Hematopoietic multipotent progenitor cell treated with erythropoietin and hydrocortisone succinate and interleukin-3 and kit ligand, for 4 days (in vitro differentiated cells): ENCODE measurements at places on chromosomes 5 and 9.
A peak's percentile ranks its signal among the peaks of the same experiment; 100 is the strongest.

DNA sequence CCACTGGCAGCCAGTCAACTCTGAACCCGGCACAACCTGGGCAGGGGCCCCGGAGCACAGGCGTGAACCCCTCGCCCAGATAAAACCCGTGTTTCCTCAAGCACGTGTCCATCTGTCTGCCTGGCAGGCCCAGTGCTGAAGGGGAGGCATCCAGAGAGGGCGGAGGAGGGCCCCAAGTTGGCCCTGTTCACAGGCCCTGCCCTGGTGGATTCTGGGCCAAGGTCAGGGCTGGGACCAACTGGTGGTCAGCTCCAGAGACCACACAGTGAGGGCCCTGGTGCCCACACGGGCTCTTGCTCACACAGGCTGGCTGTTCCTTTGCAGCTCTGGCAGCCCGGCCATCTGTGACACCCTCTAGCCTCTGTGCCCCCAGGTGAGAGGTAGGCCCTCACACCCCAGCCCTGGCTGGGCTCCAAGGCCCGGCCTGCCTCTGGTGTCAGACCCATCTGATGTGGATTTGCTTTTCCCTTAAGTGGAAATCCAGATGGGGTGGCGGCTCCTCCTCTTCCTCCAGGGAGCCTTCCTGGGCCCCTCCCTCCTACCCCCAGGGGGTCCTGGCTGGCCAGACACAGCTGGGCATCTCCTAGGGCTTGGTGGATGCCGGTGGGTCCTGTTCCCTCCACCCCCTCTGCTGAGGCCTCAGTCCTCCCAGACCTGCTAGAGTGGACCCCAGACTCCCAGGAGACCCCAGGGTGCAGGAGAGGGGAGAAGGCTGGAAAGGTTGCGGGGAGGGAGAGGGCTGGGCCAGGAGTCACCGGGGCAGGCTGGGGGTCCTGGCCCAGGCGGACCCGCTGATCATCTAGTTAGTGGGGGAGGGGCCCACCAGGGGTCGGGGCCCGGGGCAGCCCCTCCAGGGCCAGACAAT, 525 bp upstream of the STPG3 start:
- no peak for DNase-seq

GRCh38 chr9:104882086-104882485, 45.9 kb downstream of the ABCA1 start:
- no peak for DNase-seq

DNA sequence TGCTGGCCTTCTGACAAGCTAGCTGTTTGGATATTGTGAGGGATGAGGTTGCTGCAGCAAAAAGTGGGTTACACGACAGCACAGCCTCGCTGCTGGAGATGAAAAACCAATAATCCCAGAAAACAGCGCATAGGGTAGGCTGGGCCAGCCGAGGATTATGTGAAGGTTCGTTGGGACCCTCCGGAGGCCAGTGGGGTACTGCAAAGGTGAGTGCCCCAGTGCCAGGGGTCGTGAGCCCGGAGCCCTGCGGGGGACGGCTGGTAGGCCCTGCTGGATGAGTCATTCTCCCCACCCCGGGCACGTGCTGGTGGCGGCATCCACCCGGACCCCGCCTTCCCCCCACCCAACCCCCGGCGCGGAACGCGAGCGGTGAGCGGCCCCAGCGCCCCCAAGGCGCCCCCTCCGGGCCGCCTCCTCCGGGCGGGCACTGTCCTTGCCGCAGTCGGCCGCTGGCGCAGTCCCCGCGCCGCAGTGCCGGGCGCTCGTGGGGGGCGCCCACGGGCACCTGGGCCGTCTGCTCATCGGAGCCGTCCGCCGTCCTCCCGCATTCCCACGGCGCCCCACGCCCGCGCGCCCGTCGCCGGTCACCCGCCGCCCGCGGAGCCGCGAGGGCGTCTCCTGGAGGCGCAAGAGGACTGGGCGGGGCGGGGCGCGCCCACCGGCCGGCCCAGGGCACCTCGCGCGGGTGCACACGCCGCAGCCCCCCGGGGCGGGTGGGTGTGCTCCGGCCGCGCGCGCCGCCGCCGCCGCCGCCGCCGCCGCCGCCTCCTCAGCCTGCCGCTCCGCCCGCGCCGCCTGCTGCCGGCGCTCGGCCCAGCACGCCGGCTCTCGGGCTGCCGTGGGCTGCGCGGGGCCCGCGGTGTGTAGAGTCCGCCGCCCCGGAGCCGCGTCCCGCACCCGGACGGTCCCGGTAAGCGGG, at the start of gene PHF24:
Gene PHF24, plus strand, starts transcription at position 794 of the 919 bp plus-strand sequence. CDS start 13,014 bp downstream, outside the sequence.
- DNase-seq: peak; percentile 46

- DNase-seq: no peak
Measured at GRCh38 chr9:134495881-134496412, 145.7 kb upstream of the COL5A1 start.

DNA sequence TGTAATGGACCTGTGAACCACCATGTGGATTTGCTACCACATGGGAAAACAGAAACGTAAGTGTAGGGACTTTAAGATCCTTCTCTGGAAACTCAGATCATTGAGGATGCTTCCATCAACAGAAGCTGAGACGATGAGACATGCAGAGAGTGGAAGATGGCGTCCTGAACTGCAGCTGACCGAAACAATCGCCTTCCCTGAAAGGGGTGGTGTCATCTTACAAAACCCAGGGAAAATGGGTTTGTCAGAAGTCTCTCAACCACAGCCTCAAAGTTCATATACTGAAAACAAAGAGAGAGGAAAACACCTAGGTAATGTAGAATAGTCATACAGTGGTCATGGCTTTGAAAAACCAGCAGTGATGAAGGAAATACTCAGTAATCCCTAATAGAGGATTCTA, 6.6 kb upstream of the PTPN3 start:
- DNase-seq: no peak

GRCh38 chr5:119312403-119312802, 43.4 kb upstream of the TNFAIP8 start:
- no peak for DNase-seq

DNA sequence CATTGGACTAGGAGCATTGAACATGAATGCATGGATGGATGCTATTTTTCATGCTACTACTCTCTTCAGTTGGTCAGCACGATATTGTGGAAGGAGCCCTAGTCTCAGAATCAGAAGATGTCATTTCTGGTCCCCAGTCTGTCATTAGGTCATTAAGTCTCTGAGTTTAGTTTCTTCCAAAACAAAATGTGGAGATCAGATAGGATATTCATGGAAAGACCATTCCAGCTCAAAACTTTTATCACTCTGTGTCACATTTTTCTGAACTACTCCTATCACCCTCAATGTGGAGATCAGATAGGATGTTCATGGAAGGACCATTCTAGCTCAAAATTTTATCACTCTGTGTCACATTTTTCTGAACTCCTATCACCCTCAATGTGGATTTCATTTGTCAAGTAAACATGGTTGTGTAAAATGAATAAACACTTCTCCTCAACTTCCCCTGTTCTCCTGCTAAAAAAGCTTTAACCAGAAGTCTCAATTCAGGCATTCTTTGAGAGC, 296.8 kb downstream of the MRPS30 start:
- peak; percentile 10 for DNase-seq

GRCh38 chr5:140546851-140547507, 483 bp upstream of the EIF4EBP3 start:
- DNase-seq: no peak

DNA sequence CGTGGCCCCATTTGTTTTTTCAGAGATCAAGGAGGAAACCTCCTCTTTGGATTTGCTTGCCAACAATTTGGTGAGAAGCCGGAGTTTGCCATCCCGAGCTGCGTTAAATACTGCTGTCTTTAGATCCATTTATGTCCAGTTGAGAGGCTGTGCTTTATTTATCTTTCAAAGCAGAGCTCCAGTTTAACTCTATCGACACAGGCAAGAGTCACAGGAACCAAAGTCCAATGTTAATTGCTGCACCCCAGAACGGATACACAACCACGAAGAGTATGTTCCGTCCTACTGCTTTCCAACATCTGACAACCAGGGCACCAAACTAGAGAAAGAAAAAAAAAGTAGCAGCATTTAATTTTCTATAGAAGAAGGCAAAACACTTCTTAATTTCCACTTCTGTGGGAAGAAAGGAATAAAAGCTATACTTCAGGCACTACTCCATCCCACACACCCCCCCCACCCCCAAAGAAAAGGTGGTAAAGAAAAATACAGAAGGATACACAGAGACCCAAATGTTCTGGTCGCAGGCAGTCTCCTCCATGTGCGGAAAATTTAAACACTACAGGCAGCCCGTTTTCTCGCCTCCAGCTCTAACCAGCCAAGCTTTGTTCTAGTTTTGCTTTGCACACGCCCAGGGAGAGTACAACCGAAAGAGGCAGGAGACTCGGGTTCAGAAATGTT, 1.1 kb downstream of the FEM1C start:
- DNase-seq: peak; percentile 15

DNA sequence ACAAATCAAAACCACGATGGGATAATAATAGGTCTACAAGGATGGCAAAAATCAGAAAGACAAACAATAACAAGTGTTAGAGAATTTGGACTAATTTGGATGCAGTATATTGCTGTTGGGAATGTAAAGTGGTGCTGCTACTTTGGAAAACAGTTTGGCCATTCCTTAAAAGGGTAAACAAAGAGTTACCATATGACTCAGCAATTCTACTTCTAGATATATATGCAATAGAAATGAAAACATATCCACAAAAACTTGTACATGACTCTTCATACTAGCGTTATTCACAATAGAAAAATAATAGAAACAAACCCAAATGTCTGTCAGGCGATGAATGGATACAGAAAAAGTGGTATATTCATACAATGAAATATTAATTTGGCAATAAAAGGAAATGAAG, 58.3 kb downstream of the JAK2 start:
- DNase-seq: no peak

DNA sequence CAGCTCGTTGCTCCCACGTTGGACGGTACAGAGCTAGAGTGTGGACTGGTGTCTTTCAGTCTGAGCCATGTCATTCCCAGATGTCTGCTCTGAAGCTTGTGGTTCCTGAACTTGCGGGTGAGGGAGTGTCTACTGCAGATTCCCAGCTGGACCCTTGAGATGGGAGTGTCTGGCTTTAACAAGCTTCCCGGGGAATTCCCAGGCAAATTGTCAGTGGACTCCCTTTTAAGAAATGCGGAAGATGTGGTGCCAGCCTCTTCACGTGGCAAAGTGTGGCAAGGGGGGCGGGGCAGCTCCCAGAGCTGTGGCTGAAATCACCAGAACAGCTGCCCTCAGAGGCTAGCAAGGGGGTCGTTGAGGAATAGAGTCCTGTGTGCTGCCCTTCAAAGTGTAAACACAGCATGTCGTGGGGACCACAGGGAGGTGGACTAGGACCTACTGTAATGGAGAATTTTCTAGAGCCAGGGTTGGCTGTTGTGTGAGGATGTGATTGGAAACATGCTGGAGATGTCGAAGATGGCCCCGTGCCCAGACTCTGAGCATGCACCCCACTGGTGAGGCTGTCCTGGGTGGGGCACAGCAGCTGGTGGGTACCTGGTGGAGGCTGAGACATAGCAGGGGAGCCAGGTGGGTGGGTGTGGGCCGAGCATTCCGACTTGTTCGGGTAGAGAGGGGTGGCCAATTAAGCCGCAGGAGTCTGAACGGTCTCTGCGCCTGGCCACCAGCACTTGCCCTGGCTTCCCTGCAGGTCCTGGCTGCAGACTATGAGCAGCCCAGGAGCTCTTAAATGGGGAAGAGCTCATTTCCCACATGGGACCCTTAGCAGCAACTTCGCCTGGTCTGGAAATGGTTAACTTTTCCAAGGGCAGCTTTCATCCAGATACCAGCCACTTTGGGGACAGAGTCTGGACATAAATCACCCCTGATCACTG, 37.4 kb downstream of the PRRX2 start:
- DNase-seq: no peak

DNA sequence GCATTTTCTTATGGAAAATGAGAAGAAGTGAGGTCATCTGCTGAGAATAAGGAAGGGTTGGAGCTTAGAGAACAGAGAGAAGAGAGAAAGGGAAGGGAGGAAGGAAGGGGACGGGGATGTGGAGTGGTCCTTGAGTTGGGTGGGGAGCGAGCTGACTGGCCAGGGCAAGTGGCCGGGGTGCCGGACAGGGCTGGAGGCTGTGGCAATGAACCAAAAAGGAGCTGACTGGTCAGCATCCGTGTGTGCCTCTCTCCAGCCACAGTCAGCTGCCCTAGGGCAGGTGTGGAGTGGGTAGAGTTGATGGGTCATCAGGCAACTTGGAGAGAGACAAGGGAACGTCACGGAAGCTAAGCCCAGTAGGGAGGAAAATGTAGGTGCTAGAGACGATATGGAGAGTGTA, 234.9 kb upstream of the DAP start:
- DNase-seq: no peak

- DNase-seq: peak; percentile 71
Measured at GRCh38 chr9:76810377-76810957, 46.2 kb downstream of the PCA3 start.

DNA sequence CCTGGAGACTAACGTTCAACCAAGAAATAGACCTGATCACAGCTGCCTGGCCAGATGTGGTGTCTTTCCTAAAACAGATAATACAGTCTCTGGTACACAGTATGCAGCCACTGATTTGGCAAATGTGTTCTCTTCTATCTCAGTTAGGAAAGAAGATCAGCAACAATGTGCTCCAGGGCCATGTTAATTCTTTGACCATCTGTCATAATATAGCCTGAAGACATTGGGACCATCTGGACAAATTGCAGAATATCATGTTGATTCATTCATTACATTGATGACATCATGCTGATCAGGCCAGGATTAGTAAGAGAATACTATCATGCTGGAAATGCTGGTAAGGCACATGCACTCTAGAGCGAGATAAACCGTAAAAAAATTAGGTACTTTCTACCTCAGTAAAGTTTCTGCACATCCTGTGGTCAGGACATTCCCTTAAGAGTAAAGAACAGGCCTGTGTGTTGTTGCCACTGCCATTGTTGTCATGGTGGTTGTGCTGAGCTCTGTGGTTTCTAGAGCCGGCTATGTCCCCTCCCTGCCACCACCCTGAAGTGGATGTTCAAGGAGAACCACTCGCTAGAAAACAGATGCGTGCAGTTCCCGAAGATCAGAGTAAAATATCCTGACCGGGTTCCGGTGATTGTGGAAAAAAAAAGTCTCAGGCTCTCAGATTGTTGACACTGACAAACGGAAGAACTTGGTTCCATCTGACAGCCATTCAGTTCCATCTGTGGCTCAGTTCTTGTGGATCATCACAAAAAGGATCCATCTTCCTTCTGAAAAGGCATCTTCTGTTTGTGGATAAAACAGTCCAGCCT, 6.4 kb upstream of the JMY start:
- no peak for DNase-seq

GRCh38 chr9:133740911-133741310, 2.8 kb upstream of the SARDH start:
- no peak for DNase-seq

- no peak for DNase-seq
Measured at GRCh38 chr5:8923526-8923925, 622.3 kb downstream of the SEMA5A start.

GRCh38 chr9:33255471-33255870, 9.0 kb downstream of the BAG1 start:
- DNase-seq: no peak

GRCh38 chr5:164345173-164345849, 839.9 kb downstream of the MAT2B start:
- no peak for DNase-seq
